Activated naive CD4-positive, alpha-beta T cell treated with anti-CD3 and anti-CD28 coated beads for 36 hours (primary cell): ENCODE measurements at places on chromosomes 2 and 18.

DNA sequence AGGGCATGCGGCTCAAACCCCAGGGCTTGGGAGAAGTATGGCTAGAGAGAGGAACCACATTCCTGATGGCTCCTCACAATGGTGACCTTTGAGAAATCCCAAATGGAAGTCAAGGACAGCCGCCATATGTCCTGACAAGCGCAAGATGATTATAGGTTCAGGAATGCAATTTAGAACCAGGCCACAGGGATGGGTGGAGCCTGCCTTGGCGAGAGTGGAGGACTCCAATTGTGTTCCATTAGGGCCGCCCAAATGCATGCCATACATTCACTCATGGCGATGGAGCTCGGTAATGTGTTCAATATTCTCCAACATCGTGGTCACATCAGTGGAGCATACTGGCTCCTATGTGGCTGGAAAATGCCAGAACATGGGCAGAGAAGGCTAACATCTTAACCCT, 662.9 kb upstream of the ID2 start:
- no peaks in the 10 kb centered on the region for H3K36me3 ChIP-seq
- H3K27me3 ChIP-seq = peaks cover 3% of the 10 kb centered on the region
- H3K4me1 ChIP-seq = peaks cover 9% of the 10 kb centered on the region
- no peak for DNase-seq
- H3K27ac ChIP-seq = no peak overlapping the region

DNA sequence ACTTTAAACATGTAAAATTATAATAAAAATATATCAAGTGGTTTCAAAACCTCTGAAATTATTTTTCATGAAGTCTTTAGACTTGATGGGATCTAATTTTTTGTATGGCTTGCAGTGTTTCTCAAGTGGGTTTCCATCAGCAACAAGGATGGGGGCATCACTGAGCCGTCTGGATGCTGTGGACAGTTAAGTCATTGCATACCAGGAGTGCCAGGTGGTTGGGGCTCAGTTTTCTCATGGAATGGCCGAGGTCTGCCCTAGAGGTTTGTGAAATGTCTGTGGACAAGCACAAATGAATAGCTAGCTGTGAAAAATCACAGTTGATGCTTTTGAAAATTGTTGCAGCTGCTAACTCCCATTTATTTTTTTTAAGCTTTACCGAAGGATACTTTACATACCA, 1.7 kb downstream of the PRELID3A start:
- H3K4me1 ChIP-seq = peaks cover 13% of the 10 kb centered on the region
- H3K27ac ChIP-seq = no peak overlapping the region
- H3K27me3 ChIP-seq = peaks cover 30% of the 10 kb centered on the region
- DNase-seq = no peak

DNA sequence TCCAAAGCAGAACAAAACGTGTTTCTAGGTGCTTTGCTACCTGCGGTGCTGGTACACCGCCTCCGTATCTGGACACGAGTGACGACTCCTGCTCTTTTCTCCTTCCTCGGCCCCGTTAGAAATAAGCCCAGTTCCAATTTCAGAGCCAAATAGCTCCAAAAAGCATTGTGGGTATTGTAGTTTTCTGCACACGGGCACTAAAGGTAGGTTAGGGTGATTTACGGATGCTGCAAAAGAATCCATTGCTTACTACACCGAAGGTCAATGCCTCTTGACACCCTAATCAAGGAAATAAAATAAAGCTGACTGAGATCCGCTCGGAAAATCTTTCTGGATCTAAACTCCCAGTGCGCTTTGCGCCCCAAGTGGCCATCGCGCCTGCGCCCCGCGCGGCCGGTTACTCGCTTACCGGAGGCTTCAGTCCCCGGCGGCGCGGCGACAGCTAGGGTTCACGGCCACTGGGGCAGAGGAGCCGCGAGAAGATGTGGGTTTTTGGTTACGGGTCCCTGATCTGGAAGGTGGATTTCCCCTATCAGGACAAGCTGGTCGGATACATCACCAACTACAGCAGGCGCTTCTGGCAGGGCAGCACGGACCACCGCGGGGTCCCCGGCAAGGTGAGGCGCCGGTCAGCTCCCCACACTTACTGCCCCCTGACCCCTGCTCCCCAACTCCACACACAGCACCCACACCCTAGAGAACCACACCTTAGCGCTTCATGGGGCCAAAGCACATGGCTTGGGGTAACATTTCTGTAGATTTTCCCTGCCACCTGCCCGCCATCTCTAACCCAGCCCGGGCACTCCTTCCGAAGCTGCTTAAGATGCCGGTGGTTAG, at the start of gene CHAC2:
TSS of gene CHAC2 (plus strand) at position 400 of the 837 bp plus-strand sequence. CDS start at position 483, 83 bp downstream.
- DNase-seq = peak; percentile 91
- peaks cover 26% of the 10 kb centered on the region for H3K4me1 ChIP-seq
- H3K27ac ChIP-seq = peak within 1 kb of the TSS; percentile 93
- peak within 1 kb of the TSS; percentile 94 for H3K4me3 ChIP-seq
- H3K27me3 ChIP-seq = no peaks in the 10 kb centered on the region
- peaks cover 22% of the 10 kb centered on the region for H3K36me3 ChIP-seq

DNA sequence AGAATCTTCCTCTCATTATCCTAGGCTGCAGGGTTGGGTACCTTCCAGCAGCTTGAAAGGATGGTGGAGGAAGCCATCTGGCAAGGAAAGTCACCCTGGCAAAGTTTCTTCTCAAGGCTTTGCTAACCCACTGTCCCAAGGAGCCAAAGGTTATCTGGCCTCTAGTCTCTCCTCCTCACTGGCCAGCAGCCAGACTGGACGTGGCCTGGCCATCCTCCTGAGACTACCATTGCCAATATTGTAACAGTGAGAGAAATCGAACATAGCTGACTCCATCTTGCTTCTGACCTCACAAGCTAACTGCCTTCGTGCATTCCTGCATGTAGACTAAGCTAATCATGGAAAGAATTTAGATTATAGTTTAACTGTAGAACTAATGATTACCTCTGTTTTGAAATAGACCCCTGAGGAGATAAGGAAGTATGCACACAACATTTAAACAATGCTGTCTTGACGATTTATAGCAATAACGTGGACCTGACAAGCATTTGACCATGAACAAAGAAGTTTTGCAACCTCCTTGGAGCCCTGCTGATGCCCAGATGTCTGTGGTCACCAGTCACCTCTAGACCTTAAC, 7.8 kb upstream of the ANXA4 start:
- no peaks in the 10 kb centered on the region for H3K4me1 ChIP-seq
- no peak overlapping the region for H3K4me3 ChIP-seq
- H3K27me3 ChIP-seq = no peaks in the 10 kb centered on the region
- no peaks in the 10 kb centered on the region for H3K36me3 ChIP-seq

- H3K27ac ChIP-seq = no peak overlapping the region
- DNase-seq = no peak
- no peak overlapping the region for H3K4me3 ChIP-seq
- H3K36me3 ChIP-seq = no peaks in the 10 kb centered on the region
Observed at GRCh38 chr2:237182422-237183123, 96.9 kb downstream of the COPS8 start.

DNA sequence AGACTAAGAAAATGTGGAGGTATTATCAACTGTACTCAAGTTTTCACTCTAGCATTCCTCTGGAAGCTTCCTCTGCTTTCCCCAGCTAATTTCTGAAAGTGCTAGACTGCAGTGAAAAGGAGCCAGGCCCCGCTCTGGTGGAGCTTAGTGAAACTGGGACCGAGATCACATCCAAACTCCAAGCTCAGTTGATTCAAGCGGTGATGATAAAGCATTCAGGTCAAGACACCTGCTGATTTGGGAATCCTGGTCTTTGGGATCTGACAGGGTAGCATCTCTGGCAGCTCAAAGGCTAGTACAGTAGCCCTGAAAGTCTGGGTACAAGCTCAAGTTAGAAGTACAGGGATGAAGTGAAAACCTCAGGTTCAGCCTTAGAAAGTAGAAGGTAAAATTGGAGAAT, 120.2 kb upstream of the CRIM1 start:
- peaks cover 5% of the 10 kb centered on the region for H3K27me3 ChIP-seq
- H3K4me3 ChIP-seq = no peak overlapping the region
- DNase-seq = no peak
- H3K27ac ChIP-seq = no peak overlapping the region
- peaks cover 2% of the 10 kb centered on the region for H3K36me3 ChIP-seq
- H3K4me1 ChIP-seq = peaks cover 12% of the 10 kb centered on the region

DNA sequence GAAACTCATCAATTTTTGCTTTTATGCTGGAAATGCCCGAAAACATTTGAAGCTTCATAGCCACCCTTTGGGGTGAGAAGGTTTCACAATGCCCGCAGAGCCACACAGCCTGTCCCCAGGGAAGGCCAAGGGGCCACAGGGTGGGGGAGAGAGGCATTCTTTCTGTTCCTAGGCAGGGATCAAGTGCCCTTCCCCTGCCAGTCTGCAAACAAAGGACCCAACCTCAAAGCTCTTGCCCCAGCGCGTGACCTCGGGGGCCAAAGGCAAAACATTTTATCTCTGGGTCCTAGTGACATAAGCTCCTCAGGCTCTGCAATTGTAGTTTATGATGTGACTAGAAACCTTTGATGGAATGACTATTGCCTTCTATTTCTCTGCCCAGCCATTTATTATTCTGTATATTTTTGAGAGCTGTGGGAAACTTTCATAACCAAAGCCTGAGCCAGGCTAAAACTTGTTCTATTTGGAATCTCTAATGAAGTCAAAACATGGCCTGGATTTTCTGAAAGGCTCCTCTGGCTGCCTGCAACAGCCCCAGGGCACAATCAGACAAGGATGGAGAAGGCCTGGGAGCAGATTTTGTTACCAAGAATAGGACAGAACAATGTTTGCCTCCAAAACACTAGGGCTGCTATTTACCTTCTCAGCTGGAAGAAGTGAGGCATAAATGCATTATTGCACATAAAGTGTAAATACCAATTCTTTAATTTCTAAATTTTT, 137.2 kb upstream of the KCTD1 start:
- no peak overlapping the region for H3K4me3 ChIP-seq
- H3K27me3 ChIP-seq = peaks cover 2% of the 10 kb centered on the region
- no peaks in the 10 kb centered on the region for H3K36me3 ChIP-seq
- H3K27ac ChIP-seq = no peak overlapping the region

GRCh38 chr2:128667391-128667790, 348.7 kb upstream of the HS6ST1 start:
- H3K27ac ChIP-seq = no peak overlapping the region
- no peaks in the 10 kb centered on the region for H3K4me1 ChIP-seq
- H3K4me3 ChIP-seq = no peak overlapping the region
- H3K27me3 ChIP-seq = peaks cover 13% of the 10 kb centered on the region
- no peaks in the 10 kb centered on the region for H3K36me3 ChIP-seq

- no peak overlapping the region for H3K27ac ChIP-seq
- no peaks in the 10 kb centered on the region for H3K4me1 ChIP-seq
- H3K27me3 ChIP-seq = no peaks in the 10 kb centered on the region
- H3K36me3 ChIP-seq = no peaks in the 10 kb centered on the region
- no peak overlapping the region for H3K4me3 ChIP-seq
Observed at GRCh38 chr2:163375472-163375871, 360.3 kb downstream of the FIGN start.

- H3K4me1 ChIP-seq = peaks cover 24% of the 10 kb centered on the region
- H3K27me3 ChIP-seq = no peaks in the 10 kb centered on the region
- H3K36me3 ChIP-seq = no peaks in the 10 kb centered on the region
- H3K27ac ChIP-seq = no peak overlapping the region
- DNase-seq = no peak
Observed at GRCh38 chr18:48855422-48856377, 95.1 kb downstream of the SMAD7 start.

DNA sequence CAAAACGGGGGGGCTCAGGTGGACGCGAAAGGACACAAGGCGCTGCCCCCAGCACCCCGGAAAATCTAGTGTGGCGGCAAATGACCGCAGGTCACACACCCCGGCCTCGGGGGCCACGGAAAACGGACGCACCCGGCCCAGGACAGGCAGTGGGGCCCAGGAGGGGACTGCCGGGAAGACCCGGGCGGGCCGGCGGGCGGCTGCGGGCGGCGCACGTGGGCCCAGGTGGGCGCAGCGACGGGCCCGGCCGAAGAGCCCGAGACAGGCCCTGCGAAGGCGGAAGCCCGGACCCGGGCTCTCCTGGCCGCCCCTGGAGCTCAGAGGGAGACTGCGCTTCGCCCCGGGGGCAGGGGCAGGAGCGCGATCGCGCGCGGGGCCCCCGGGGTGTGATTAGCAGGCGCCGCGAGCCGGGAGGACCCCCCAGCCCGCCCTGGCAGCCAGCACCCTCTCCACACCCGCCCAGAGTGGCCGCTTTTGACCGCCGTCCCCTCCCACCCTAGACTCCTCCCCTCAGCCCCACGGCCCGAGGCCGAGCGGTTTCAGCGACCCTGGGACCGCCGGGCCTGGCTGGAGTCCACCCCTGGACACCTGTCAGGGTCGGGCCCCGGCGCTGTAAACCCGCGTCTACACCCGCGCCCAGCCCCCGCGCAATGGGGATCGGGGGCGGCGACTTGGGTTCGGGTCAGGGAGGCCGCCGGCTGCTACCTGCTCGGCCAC, 773 bp downstream of the MBP start:
- DNase-seq = peak; percentile 26
- H3K36me3 ChIP-seq = peaks cover 18% of the 10 kb centered on the region
- H3K4me1 ChIP-seq = peaks cover 60% of the 10 kb centered on the region
- H3K4me3 ChIP-seq = peak overlapping the region; percentile 90
- H3K27me3 ChIP-seq = no peaks in the 10 kb centered on the region

- no peaks in the 10 kb centered on the region for H3K27me3 ChIP-seq
- H3K4me3 ChIP-seq = peak overlapping the region; percentile 82
- peak; percentile 88 for DNase-seq
- H3K36me3 ChIP-seq = peaks cover 11% of the 10 kb centered on the region
- peaks cover 12% of the 10 kb centered on the region for H3K4me1 ChIP-seq
- peak overlapping the region; percentile 88 for H3K27ac ChIP-seq
Observed at GRCh38 chr2:74119912-74120825, 27.5 kb downstream of the BOLA3 start.

GRCh38 chr2:64400733-64401528, 53.0 kb upstream of the LGALSL start:
- H3K27me3 ChIP-seq = no peaks in the 10 kb centered on the region
- no peaks in the 10 kb centered on the region for H3K36me3 ChIP-seq
- no peak overlapping the region for H3K27ac ChIP-seq
- no peak overlapping the region for H3K4me3 ChIP-seq
- no peak for DNase-seq
- H3K4me1 ChIP-seq = no peaks in the 10 kb centered on the region

DNA sequence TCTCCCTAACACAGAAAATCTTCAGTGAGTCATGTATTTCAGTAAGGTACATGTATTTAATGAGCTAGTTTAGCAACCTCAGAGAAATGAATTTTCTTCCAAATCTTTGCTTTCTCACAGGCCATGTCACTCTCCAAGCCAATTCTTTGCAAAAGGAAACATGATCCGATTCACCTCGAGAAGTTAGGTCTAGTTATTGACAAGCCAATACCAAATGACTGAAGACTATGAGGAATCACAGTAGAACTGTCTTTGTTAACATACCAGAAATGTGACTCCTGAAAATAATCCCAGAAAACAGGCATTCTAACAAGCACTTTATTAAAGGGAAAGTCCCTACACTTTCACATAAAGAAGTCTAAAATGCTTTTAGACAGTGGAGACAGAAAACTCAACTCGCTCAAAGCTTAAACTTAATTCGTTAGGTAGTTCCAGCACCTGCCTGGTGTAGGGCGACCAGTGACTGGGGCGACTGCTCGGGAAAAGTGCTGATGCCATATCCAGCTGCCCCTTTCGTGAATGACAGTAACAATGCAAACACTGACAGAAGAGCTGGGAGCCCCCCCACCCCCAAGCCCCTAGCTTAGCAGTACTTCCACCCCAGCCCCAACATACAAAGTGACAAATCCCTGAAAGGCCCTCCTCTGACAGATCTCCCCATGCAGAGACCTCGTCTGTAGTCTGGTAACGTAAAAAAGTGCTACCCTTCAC, 1.8 kb downstream of the MEMO1 start:
- H3K36me3 ChIP-seq = peaks cover 6% of the 10 kb centered on the region
- DNase-seq = peak; percentile 35
- peak overlapping the region; percentile 94 for H3K4me3 ChIP-seq
- H3K4me1 ChIP-seq = peaks cover 58% of the 10 kb centered on the region
- H3K27me3 ChIP-seq = no peaks in the 10 kb centered on the region

GRCh38 chr2:34892766-34893165, 1293.7 kb upstream of the FAM98A start:
- no peaks in the 10 kb centered on the region for H3K36me3 ChIP-seq
- no peaks in the 10 kb centered on the region for H3K27me3 ChIP-seq
- no peak overlapping the region for H3K27ac ChIP-seq
- DNase-seq = no peak
